ENCODE measurements at places on chromosomes 1 and 21. TPM values are rescaled to one million over a fixed set of nuclear protein-coding genes. Genes with fewer than 3 reads are reported as not detected.

The ADCY10 gene
- total RNA-seq: 5.8 TPM

DNA sequence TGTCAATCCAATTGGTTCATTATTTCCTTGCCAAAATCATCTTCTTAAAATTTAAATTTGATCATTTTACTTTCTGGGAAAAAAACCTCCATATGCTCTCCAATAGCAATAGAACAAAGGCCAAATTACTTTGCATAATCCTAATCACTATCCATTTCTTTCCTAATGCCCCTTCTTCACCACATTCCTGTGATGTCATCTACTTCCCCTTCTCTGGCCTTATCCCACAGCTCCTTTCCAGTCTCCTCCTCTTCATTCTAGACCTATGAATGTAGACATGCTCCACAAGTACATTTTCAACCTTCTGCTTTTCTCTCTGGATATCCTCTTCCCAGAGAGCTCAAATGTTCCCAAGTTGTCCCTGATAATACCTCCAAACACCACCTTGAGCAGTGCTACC lies 216.6 kb downstream of the MRPL39 start:
- H3K4me1 ChIP-seq: no peaks in the 10 kb centered on the region
- no peaks in the 10 kb centered on the region for H3K27me3 ChIP-seq
- no peak for DNase-seq
- H3K27ac ChIP-seq: no peak overlapping the region
- no peaks in the 10 kb centered on the region for H3K36me3 ChIP-seq

DNA sequence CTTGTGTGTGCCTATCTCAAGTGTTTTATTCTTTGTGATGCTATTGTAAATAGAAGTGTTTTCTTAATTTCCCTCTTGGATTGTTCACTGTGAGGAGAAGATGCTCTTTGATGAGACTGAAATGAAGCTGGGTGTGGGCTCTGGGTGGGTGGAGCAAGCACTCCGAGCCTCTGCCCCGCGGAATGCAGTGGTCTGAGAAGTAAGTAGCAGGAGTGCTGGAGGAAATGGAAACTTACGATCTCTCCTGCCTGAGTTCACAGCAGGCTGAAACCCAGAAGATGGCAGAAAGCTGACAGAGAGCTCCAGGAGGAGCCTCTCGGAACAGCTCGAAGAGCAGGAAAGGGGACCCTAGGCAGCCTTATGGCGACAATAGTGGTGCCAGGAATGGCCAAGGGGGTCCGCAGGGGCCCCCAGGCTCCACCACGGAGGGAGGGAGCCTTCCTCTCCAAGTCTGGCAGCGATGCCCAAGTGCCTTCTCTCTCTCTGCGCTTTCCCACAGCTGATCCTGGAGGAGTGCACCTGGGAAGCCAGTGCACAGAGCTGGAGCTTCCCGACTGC lies 126.8 kb upstream of the COL6A1 start:
- H3K4me3 ChIP-seq: no peak overlapping the region
- DNase-seq: no peak
- H3K27ac ChIP-seq: no peak overlapping the region

The ETV3L gene
- not detected for total RNA-seq

The LCE1B gene
- not detected for total RNA-seq

- no peaks in the 10 kb centered on the region for H3K27me3 ChIP-seq
- no peak overlapping the region for H3K4me3 ChIP-seq
- H3K4me1 ChIP-seq: no peaks in the 10 kb centered on the region
- no peak for DNase-seq
- no peaks in the 10 kb centered on the region for H3K36me3 ChIP-seq
- H3K27ac ChIP-seq: no peak overlapping the region
Observed at GRCh38 chr1:78493451-78493850, 2.7 kb downstream of the PTGFR start.

The SLC19A2 gene
- total RNA-seq: 7.1 TPM

GRCh38 chr1:70034403-70034802 lies 171.0 kb downstream of the LRRC40 start:
- H3K4me1 ChIP-seq: no peaks in the 10 kb centered on the region
- H3K4me3 ChIP-seq: no peak overlapping the region

The SAMD13 gene
- total RNA-seq: 0.47 TPM

GRCh38 chr1:153623101-153623500 lies 4.2 kb downstream of the S100A13 start:
- H3K27ac ChIP-seq: no peak overlapping the region
- H3K4me1 ChIP-seq: no peaks in the 10 kb centered on the region
- H3K36me3 ChIP-seq: no peaks in the 10 kb centered on the region

The TGFB2 gene
- 0.37 TPM for total RNA-seq

The SPRR2A gene
- not detected for total RNA-seq

- no peak overlapping the region for H3K27ac ChIP-seq
- H3K36me3 ChIP-seq: no peaks in the 10 kb centered on the region
- DNase-seq: no peak
Observed at GRCh38 chr1:101291562-101292380, 55.0 kb downstream of the S1PR1 start.

The SLC5A3 gene
- 8.0 TPM for total RNA-seq

The UBE2Q1 gene
- 36.4 TPM for total RNA-seq

The CSMD2 gene
- not detected for total RNA-seq
